ENCODE measurements at places on chromosomes 12 and 14.

DNA sequence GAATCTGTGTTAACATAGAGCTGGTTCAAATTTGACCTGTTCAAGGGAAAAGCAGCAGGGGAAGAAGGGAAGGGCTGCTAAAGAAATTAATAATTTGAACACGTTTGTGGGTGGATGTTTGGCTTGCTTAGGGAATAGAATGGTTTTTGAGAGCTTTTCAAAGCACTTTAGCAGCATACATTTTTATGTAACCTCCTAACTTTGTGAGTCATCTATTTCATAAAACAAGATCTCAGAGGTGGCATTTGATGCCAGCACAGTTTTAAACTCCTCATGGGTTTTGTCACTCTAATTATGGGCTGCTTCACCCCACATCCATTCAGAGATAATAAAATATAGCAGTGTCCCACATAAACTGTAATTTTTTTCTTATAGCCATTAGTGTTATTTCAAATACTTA lies 143.8 kb downstream of the ACSS3 start:
- no peak for DNase-seq

DNA sequence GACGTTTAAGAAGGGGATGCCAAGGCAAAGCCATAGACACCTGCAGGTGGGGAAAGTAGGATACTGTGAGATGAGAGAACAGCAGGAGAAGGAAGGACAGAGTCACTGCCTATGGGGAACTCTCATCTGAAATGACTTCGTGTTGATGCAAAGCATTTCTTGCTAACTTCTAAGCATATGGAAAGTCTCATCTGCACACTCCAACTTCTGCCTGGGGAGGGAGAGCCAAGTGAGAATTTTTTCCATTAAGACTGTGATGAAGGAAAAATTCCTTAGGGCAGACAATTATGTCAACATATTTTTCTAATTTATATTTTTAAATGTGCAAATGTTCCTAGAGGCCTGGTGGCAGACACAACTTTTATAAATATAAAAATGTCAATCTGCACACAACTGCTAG lies 115.3 kb downstream of the IPO8 start:
- DNase-seq: no peak

GRCh38 chr14:93219103-93219726 lies 12.2 kb downstream of the UBR7 start:
- no peak for DNase-seq

DNA sequence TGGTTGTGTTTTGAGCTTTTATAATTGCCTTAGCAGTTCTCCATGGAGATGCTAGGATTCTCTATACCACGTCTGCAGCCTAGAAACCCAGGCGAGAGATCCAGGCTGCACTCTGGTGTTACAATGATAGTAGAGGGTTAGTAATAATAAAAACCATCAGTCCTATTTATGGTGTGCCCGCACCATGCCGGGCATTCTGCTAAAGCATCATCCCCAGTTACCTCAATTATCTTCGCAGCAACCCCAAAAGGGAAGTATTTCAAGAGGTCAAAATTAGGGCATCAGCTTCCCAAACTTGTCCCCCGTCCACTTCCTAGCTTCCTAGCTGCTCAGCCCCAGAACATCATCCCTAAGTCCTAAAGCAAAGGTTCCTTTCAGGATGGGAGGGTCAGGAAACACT lies 3.2 kb downstream of the SYNE3 start:
- no peak for DNase-seq

DNA sequence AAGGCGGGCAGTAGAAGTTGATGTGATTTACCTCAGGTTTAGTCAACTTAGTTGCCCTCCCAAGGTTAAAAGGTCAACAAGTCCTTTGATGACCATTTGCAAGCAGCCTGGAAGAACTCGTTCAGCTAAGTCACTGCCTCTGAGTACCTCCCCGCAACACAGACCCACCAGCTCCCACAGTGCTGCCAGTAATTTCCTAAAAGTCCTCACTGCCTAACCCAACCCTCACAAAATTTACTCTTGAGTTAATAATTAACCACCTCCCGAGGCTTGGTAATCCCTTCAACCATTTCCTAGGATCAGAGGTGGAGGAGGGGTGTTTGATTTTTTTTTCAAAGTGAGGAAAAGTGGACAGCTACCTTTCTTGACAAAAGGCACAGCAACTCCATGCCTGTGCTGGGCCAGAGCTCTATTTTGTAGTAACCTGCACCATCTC lies 55.8 kb downstream of the MAP3K9 start:
- DNase-seq: no peak

DNA sequence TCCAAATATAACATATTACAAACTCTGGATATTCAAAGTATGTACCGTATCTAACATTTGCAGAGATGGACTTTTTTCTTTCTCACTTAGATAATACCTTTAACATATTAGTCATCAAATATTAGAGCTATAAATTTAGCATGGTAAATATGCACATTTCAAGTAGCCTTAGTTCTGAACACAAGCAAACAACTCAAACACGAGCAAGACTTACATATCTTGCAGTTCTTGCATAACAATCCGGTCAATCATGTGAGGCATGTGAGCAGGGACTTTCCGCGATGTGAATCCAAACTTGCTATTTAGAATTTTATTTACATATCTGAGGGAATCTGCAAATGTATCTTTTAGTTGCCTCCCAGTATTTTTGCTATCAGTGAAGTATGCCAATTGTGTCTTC lies 22.1 kb upstream of the SYCP3 start:
- DNase-seq: no peak

- no peak for DNase-seq
These were observed 71.1 kb upstream of the MDM1 start for GRCh38 chr12:68403296-68403695.

DNA sequence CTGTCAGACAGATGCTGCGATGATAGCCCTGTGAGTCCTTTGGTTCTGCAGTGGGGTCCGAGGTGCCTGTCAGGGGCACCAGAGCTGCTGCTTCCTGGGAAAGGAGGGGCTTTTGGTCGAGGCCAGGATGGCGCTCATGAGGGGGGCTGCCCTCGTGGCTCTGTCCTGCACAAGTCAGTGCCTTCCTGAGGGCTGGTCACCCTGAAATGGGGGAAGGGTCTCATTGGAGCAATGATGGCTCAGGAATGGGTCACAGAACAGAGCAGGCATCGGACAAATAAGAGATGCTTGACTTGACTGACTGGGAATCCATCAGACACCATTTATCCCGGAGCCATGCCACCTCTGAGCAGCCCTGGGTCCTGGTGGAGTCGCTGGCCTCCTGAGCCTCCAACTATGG lies 121.9 kb downstream of the ADGRD1 start:
- DNase-seq: no peak

DNA sequence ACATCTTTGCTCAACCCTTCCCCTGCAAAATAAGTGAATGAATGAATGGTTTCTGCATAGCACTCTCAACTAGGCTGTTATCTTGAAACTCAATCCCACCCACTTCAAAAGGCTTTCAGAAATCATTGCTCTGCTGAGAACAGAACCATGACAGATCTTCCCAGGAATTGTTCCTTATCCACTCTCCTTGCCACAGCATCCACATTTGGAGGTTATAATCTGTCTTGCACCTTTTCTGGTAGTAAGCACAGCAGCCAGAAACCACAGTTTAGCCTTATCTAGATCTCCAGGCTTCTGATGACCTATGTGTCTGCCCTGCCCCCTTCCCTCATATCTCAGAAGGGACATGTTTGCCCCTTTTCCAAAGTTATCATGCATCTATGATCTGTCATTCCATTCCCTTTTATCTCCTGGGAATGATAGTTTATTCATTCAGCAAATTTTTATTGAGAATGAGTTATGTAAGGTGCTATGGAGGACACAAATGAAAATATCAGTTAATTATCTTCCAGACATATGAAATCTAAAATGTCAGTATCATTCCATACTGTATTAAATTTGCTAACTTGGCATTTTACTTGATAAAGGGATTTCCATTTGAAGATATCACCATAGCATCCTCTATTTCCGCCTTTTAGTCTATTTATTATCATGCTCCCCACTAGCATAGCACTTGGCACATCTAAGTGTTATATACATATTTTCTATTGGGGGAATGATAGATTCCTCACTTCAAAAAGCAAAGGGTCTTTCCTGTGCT lies 21.4 kb downstream of the LGR5 start:
- no peak for DNase-seq

- DNase-seq: no peak
These were observed 916.3 kb upstream of the SEL1L start for GRCh38 chr14:82449926-82450468.

GRCh38 chr14:106200541-106201315 lies 674.3 kb downstream of the TMEM121 start:
- no peak for DNase-seq

DNA sequence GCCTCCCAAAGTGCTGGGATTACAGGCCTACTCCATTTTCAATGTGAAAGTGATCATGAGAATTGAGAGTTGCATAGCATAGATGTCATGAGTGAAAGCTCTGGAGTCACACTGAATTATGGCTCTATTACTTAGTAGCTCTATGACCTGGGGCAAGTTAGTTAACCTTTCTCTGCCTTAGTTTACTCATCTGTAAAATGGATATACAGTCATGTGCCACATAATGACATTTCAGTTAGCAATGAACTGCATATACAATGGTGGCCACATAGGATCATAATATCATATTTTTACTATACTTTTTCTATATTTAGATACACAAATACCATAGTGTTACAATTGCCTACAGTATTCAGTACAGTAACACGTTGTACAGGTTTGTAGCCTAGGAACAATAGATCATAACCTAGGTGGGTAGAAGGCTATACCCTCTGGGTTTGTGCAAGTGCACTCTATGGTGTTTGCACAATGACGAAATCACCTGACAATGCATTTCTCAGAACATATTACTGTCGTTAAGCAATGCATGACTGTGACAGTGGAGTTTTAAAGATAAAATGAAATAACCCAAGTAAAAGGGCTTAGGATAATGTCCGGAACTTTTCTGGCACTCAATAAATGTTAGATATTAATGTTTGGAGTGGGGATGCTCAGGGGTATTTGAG lies 53.1 kb downstream of the ZFYVE26 start:
- no peak for DNase-seq

GRCh38 chr14:50823762-50824636 lies 7.0 kb downstream of the NIN start:
- no peak for DNase-seq
